ENCODE measurements at places on chromosomes 12 and 14. TPM values are rescaled to one million over a fixed set of nuclear protein-coding genes. Genes with fewer than 3 reads are reported as not detected.

The ASIC1 gene
- total RNA-seq = not detected

The PTGER2 gene
- 3.3 TPM for total RNA-seq

- no peak for DNase-seq
These were observed 5.1 kb downstream of the PRKAG1 start for GRCh38 chr12:49013428-49013827.

GRCh38 chr14:33237115-33237740, 298.5 kb downstream of the NPAS3 start:
- no peak for DNase-seq
